Body of pancreas (tissue), 4 donors: ENCODE measurements at places on chromosomes 6 and 20. TPM values are rescaled to one million over a fixed set of nuclear protein-coding genes. Genes with fewer than 3 reads are reported as not detected.

DNA sequence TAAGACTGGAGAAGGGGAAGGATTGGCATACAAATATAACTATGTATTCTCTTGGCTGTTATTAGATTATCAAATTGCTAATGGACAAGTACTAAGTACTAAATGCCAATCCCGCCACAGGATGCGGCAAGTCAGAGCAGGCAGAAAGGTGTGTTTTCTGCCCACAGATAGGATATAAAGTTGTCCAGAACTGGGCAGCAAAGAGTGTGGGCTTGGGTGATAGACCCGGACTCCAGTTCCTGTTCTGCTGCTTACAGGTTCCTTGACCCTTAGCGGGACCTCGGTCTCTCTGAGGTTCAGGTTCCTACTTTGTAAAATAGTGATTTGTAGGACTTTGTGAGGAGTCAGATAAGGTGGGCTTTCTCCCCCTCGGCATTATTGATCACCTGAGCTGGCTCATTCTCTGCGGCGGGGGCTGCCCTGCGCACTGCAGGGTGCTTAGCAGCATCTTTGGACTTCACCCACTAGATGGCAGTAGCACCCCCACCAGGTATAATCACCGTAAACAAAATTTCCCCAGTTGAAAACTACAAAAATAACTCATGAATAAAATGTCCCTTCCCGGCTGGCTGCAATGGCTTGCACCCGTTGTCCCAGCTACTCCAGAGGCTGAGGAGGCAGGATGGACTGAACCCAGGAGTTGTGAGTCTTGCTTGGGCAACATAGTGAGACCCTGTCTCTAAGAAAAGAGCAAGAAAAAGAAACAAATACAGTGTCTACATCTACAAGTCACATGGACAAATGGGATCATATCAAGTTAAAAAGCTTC lies 193.1 kb downstream of the DOK5 start:
- no peak overlapping the region for H3K27ac ChIP-seq
- no peaks in the 10 kb centered on the region for H3K36me3 ChIP-seq
- H3K27me3 ChIP-seq = no peaks in the 10 kb centered on the region
- peak; percentile 31 for DNase-seq

GRCh38 chr6:105803442-105803841 lies 282.7 kb upstream of the PRDM1 start:
- no peak overlapping the region for H3K27ac ChIP-seq
- no peak for DNase-seq
- no peaks in the 10 kb centered on the region for H3K27me3 ChIP-seq
- H3K36me3 ChIP-seq = no peaks in the 10 kb centered on the region

GRCh38 chr20:17940224-17940971 lies 28.2 kb downstream of the SNX5 start:
- no peak overlapping the region for H3K27ac ChIP-seq
- H3K36me3 ChIP-seq = no peaks in the 10 kb centered on the region
- DNase-seq = no peak
- no peak overlapping the region for H3K4me3 ChIP-seq
- no peaks in the 10 kb centered on the region for H3K27me3 ChIP-seq

DNA sequence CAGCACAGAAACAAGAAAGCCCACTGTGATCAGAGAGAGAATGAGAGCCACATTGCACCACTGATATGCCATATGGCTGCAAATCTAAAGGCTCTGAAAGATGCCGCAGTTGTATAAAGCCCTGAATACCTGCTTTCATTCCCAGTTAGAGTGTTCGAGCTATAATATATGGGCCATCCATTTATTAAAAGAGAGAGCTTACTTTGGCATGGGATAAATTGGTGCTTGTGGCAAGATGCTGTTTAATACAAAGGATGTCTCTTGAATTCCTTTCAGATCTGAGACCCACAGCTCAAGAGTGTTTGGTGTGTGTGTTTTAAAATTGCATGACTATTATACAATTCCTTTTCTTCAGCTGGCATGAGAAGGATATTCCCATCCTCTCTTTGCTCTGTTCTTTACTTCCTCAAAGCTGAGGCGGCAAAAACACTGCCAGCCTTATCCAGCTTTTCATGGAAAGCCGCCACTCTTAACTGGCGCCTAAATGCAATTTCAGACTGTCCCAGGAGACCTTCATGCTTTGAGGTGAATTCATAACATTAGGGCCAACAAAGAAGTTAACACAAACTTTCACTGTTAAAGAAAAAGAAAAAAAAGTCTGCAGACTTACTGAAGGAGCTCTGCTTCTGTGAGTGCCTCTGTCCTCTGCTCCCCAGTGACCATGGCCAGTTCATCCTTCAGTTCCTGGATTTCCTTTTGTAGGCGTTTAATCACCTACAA lies 147.6 kb downstream of the KIF6 start:
- no peaks in the 10 kb centered on the region for H3K27me3 ChIP-seq
- H3K36me3 ChIP-seq = no peaks in the 10 kb centered on the region
- no peak overlapping the region for H3K27ac ChIP-seq
- no peaks in the 10 kb centered on the region for H3K4me1 ChIP-seq
- no peak overlapping the region for H3K4me3 ChIP-seq

TFAP2A gene
- not detected for total RNA-seq

DNA sequence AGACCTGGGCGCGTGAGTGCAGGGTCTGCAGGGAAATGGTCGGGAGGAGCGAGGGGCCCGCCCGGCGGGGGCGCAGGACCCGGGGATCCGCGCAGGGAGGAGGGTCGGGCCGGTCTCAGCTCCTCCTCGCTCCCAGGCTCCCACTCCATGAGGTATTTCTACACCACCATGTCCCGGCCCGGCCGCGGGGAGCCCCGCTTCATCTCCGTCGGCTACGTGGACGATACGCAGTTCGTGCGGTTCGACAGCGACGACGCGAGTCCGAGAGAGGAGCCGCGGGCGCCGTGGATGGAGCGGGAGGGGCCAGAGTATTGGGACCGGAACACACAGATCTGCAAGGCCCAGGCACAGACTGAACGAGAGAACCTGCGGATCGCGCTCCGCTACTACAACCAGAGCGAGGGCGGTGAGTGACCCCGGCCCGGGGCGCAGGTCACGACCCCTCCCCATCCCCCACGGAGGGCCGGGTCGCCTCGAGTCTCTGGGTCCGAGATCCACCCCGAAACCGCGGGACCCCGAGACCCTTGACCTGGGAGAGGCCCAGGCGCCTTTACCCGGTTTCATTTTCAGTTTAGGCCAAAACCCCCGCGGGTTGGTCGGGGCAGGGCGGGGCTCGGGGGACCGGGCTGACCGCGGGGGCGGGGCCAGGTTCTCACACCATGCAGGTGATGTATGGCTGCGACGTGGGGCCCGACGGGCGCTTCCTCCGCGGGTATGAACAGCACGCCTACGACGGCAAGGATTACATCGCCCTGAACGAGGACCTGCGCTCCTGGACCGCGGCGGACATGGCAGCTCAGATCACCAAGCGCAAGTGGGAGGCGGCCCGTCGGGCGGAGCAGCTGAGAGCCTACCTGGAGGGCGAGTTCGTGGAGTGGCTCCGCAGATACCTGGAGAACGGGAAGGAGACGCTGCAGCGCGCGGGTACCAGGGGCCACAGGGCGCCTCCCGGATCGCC lies 54.2 kb upstream of the HLA-A start:
- DNase-seq = peak; percentile 86
- peaks cover 7% of the 10 kb centered on the region for H3K4me1 ChIP-seq
- H3K36me3 ChIP-seq = no peaks in the 10 kb centered on the region

DNA sequence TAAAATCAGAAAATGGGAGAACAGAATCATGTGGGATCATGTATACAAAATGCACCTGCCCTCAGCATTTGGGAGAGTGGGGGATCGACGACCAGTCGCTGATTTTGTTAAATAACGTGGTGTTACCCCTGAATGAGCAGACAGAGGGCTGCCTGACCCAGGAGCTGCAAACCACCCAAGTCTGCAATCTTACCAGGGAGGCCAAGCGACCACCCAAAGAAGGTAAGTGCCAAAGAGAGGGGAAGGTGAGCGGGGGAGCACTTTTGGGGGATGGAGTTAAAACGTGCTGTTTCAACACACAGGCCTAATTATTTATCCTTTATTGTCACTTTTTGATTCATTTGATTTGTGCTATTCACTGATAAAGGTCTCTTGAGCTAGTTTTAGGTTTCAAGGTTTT lies 4.1 kb downstream of the ADGRB3 start:
- no peaks in the 10 kb centered on the region for H3K36me3 ChIP-seq
- no peak overlapping the region for H3K4me3 ChIP-seq
- no peak for DNase-seq
- H3K27ac ChIP-seq = no peak overlapping the region
- H3K27me3 ChIP-seq = peaks cover 27% of the 10 kb centered on the region
- peaks cover 17% of the 10 kb centered on the region for H3K4me1 ChIP-seq

DHX16 gene
- total RNA-seq = 12.2 TPM

- H3K36me3 ChIP-seq = no peaks in the 10 kb centered on the region
- no peak overlapping the region for H3K27ac ChIP-seq
- DNase-seq = no peak
- no peaks in the 10 kb centered on the region for H3K27me3 ChIP-seq
- no peaks in the 10 kb centered on the region for H3K4me1 ChIP-seq
These were observed 1044.7 kb downstream of the KIF16B start for GRCh38 chr20:15528391-15529111.

DNA sequence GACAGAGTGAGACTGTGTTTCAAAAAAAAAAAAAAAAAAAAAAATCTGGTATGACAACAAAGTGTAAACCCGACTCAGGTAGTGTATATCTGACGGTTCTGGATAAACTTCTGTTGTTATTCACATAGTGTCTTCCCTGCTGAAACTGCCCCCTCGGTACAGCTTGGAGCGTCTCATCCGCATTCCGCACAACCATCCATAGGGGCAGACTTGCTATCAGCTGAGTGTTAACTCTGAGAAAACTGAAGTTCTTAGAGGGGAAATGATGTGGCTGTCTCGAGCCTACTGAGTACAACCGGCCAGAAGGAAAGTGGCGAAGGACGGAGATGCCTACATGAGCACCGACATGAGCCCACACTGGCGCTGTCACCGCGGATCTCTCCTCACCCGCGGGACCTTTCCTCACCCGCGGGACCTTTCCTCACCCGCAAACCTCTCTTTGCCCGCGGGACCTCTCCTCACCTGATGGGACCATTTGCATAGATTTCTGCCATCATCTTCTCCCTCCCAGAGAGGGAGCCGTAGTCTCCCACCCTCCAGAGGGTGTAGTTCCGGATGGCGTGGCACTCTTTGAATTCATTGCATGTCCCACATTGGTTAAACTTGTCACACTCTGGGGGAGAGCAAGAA lies 9.8 kb downstream of the CTSZ start:
- no peak overlapping the region for H3K27ac ChIP-seq
- H3K36me3 ChIP-seq = peaks cover 11% of the 10 kb centered on the region
- H3K4me1 ChIP-seq = peaks cover 15% of the 10 kb centered on the region

GRCh38 chr20:56773749-56774148 lies 144.6 kb downstream of the TFAP2C start:
- no peak for DNase-seq
- H3K4me3 ChIP-seq = no peak overlapping the region
- H3K27ac ChIP-seq = no peak overlapping the region
- no peaks in the 10 kb centered on the region for H3K27me3 ChIP-seq
- no peaks in the 10 kb centered on the region for H3K36me3 ChIP-seq
- H3K4me1 ChIP-seq = no peaks in the 10 kb centered on the region

ROS1 gene
- total RNA-seq = not detected

PRPF6 gene
- 52.1 TPM for total RNA-seq

GRCh38 chr6:33427585-33428223 lies 7.8 kb downstream of the SYNGAP1 start:
- peak overlapping the region; percentile 18 for H3K4me3 ChIP-seq
- peak; percentile 76 for DNase-seq
- H3K27me3 ChIP-seq = no peaks in the 10 kb centered on the region
- peak overlapping the region; percentile 54 for H3K27ac ChIP-seq
- peaks cover 28% of the 10 kb centered on the region for H3K4me1 ChIP-seq
- no peaks in the 10 kb centered on the region for H3K36me3 ChIP-seq

GRCh38 chr6:321158-321438 lies 28.8 kb downstream of the DUSP22 start:
- H3K36me3 ChIP-seq = no peaks in the 10 kb centered on the region
- no peak overlapping the region for H3K27ac ChIP-seq
- no peaks in the 10 kb centered on the region for H3K27me3 ChIP-seq

CTAGE9 gene
- total RNA-seq = not detected

GRCh38 chr6:131950767-131951575 lies at the start of gene CCN2:
Gene CCN2, minus strand, starts transcription at chr6:131951372. Its CDS starts 200 bp downstream, at chr6:131951172.
- H3K4me3 ChIP-seq = peak within 1 kb of the TSS; percentile 59
- no peaks in the 10 kb centered on the region for H3K27me3 ChIP-seq
- H3K36me3 ChIP-seq = no peaks in the 10 kb centered on the region
- H3K27ac ChIP-seq = peak within 1 kb of the TSS; percentile 81
- DNase-seq = peak; percentile 75
- H3K4me1 ChIP-seq = peaks cover 24% of the 10 kb centered on the region

GRCh38 chr6:41191569-41191968 lies 9.4 kb downstream of the TREML2 start:
- DNase-seq = peak; percentile 27
- H3K27ac ChIP-seq = no peak overlapping the region

PPIL1 gene
- total RNA-seq = 5.9 TPM

LY6G6C gene
- not detected for total RNA-seq

VARS1 gene
- total RNA-seq = 39.2 TPM

LKAAEAR1 gene
- 3.9 TPM for total RNA-seq

GRCh38 chr20:25239387-25240370 lies 8.2 kb upstream of the PYGB start:
- H3K36me3 ChIP-seq = no peaks in the 10 kb centered on the region
- H3K27me3 ChIP-seq = no peaks in the 10 kb centered on the region
- peaks cover 2% of the 10 kb centered on the region for H3K4me1 ChIP-seq
- DNase-seq = no peak

DNA sequence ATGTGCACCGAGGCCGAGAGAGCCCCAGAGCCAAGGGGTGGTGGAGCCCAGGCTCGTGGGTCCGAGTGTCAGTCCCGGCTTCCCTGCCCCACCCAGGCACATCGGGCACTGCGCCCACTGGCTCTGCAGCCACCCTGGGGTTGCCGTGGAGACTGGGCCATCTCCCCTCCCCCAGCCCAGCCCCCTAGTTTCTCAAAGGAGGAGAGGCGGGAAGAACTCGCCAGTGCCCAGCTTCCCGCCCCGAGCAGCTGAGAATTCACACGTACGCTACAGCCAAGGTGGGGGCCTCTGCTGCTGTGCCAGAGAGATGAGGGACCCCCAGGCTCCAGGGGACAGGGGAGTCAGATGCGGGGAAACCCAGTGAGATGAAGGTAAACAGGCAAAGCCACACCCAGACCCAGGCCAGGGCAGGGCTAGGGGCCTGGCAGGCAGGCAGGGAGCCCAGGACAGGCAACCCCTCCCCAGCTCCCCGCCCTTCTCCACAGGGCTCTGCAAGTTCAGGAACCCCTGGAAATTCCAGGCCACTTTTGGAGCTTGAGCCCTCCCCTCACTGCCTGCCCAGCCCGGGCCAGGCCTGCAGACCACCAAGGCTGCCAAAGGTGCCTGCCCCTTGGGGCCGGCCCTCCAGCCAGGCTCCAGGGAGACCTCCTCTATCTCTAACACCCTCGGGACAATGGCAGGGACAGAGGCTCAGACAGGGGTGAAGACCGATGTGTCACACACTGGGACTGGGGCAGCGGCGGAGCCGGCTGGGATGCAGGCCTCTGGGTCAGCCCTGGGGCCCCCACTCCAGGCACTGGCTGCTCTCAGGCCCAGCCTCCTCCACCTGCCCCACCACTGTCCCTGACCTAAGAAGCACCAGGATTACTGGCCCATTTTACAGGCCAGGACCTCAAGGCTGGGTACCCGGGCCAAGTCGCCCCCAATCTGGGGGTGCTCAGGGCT lies 6.0 kb downstream of the LAMA5 start:
- no peaks in the 10 kb centered on the region for H3K27me3 ChIP-seq
- H3K27ac ChIP-seq = peak overlapping the region; percentile 86
- H3K4me3 ChIP-seq = no peak overlapping the region
- H3K36me3 ChIP-seq = no peaks in the 10 kb centered on the region
- DNase-seq = no peak

GRCh38 chr6:35419417-35419816 lies 32.7 kb upstream of the FANCE start:
- no peak overlapping the region for H3K27ac ChIP-seq
- H3K4me3 ChIP-seq = no peak overlapping the region
- no peaks in the 10 kb centered on the region for H3K27me3 ChIP-seq
- H3K4me1 ChIP-seq = peaks cover 9% of the 10 kb centered on the region
- no peaks in the 10 kb centered on the region for H3K36me3 ChIP-seq

OPRM1 gene
- 3.1 TPM for total RNA-seq
